ENCODE measurements at places on chromosomes 1 and 21.

- no peak for DNase-seq
These were observed 239.6 kb upstream of the FGGY start for GRCh38 chr1:59057211-59057694.

DNA sequence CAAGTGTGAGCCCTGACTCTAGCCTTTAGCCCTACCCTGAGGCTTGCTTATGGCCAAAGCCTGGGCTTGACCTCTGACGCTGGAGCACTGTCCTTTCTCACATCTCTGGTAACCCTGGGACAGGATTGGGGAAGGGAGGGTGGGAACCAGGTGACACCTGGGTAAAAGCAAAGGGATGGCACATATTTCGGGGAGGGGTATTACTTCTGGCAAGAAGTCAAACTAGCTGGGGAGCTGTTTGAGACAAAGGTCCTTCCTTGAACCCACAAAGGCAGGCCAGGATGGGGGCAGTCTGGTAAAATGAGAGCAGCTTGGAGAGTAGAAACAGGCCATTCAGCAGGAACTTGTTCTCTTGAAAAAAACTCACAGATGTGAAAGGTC lies 2.0 kb downstream of the MOB3C start:
- DNase-seq = no peak

DNA sequence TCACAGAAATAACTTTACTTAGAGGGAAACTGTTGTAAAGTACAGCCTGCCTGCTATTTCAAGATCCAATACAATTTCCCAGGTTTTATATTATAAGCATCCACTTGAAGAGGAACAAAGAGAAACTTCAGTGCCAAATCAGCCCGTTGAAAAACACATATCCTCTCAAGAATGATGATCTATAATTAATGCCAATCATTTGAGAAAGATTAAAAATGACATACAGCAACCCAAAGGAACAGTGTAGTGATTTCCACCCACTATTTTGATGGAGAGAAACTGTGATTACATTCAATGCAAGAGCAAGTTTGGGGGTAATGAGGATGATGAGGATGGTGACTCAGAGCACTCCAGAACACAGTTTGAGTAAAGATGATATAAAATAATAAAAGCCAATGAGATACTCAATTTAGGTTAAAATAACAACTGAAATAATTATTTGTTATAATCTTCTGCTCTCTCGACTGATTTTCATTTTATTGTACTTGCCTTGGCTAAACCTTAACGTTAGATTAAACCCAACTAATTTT lies 715.5 kb downstream of the NCAM2 start:
- no peak for DNase-seq

DNA sequence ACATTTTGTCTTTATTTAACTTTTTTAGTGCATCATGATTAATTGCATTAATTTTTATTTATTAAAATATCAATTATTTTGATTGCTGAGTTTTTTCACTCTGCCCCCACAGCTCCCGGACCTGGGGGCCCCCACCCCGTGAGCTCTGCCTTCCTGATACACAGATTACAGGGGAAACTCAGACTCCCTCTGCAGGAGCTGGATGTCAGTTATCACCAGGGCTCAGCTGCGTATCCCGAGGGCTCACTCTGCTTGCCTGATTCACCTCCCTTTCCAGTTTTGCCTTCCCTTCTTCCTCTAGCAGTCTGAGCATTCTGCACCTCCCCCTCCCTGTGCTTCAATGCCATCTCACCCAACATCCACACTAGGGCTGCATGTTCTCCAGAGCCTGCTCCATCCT lies 98.2 kb downstream of the ATP1A1 start:
- no peak for DNase-seq

DNA sequence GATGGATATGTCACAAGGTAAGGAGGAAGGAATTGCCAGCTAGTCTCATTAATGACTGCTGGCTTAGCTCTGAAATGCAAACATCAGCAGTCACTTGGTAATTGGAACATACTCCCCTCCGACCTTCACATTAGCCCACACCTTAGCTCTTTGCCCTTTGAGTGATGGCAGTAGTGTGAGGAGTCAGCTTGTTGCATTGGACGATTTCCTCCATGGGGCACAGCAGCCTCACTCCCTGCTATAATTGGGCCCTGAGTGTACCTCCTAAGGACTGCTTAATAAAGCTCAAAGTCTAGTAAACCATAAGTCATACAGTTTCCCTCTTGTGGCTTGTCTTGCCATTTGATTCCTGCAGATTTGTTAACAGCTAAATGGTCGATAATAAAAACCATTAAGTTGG lies 19.4 kb downstream of the METTL13 start:
- DNase-seq = no peak

DNA sequence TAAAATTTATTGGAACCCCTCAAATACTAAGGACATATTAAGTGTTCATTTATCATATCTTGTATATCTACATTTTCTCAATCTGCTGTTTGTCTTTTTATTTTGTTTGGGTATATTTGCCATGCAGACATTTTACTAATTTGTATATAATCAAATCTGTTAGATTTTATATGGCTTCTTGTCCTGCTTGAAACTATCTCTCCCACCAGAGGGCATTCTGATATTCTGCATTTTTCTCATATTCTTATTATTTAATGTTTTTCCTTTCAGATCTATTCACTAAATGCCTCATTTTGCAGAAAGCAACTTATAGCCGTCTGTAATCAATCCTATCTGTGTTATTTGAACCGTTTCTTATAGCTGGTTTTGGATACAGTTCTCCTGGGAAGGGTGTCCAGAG lies 745.5 kb downstream of the LRRIQ3 start:
- no peak for DNase-seq

DNA sequence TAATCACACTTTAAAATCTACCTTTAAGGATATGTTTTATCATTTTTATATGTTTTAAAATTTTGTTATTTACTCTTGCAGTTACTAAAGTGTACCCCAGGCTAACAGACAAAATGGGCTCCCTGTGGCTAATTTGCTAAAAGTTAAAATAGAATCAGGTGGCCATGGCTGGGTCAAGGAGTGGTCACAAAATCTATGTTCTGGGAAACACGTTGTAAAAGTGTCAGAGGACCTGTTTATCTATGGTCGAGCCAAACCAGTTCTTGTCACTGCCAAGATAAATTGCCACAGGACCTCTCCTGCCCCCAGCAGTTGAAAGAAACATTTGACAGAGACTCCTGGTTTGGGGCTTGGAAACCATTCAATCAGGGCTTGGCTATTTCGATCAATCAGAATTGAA lies 21.2 kb upstream of the TTLL7 start:
- DNase-seq = no peak
